ENCODE measurements at places on chromosomes 7 and 10.

DNA sequence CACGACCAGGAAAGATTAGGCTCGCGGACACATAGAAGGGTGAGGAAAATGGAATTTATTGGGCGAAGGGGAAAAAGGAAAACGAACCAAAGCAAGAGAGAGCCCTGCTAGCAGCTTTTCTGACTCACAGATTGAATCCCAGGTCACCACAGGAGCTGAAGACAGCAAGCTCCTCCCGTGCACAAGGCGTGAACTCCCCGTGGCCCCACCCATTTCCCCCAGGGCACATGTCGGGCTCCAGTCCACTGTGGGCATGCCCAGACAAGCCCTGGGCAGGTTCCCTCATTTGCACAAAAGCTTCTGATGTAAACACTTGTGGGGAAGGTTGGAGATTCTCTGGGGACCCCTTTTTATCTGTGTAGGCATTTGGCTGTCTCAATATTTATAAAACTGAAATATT is 582.4 kb downstream of the SUGCT start:
- no peak for DNase-seq

DNA sequence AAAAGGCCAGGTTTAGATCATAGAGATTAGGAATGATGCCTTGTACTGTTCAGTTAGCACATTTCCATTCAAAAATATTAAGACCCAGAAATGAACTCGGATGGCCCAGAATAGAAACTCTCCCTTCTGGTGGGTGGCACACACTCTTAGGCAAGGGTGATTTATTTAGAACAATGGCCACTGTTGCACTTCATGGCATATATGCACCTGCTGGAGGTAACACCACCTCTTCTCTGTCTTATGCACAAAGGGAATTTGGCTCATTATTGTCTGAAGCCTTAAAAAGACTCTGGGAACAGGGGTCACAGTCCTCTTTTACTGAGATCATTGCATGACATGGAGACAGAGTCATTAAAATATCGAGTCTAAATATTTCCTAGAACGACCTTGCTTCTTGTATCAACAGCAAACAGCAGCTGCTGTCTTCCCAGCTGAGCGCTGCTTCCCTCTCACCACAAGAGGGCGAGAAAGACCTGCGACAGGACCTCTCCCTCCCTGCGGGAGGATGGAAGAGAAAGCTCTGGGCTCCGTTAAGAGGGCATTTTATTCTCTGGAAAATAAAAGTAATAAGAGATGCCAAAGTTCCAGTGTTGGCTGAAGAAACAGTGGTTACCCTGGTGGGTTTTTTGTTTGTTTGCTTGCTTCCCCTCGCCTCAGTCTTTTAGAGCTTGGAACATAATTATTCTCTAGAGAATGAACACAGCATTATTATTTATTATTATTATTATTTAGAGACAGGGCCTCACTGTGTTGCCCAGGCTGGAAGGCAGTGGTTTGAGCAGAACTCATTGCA is 13.5 kb upstream of the BAMBI start:
- peak; percentile 55 for DNase-seq

DNA sequence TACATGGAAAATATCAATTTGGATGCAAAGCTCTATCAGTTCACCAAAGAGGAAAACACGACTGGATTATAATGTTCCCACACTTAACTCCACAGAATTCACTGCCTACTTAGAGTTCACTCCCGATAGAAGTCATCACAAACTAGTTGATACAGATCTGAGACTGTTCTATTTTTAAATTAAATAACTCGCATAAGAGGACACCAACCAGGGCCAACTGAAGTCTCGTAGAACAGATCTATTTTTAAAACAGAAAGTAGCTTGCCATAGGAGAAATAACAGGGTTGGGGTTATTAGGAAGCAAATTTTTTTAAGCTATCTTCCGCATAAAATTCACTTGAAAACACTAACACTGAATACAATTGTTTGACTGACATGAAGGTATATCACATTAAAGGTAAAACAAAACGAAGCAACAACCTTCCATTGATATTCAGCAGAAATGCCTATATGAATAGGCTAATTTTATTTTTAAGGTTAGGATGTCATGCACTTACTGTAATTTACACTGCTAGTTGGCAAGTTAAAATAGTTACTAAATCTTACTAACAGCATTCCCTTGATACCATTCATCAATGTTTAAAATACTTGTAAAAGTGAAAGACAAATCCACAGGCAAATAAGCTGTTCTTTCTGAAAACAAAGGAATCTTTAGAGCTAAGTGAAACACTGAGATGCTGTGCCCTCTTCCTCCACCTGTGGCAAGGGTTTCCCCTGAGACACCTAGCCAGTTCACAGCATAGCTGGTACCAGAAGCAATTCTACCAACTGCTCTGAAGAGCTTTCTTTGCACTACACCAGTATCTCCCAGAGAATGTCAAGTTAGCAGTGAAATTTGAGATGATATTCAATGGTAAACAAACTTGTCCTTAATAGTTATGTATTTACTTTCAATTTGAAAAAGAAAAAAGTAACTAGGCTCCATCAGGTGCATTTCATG is 186.7 kb upstream of the ANK3 start:
- no peak for DNase-seq

- no peak for DNase-seq
These were observed 93.0 kb upstream of the DNAAF5 start for GRCh38 chr7:633381-634018.

DNA sequence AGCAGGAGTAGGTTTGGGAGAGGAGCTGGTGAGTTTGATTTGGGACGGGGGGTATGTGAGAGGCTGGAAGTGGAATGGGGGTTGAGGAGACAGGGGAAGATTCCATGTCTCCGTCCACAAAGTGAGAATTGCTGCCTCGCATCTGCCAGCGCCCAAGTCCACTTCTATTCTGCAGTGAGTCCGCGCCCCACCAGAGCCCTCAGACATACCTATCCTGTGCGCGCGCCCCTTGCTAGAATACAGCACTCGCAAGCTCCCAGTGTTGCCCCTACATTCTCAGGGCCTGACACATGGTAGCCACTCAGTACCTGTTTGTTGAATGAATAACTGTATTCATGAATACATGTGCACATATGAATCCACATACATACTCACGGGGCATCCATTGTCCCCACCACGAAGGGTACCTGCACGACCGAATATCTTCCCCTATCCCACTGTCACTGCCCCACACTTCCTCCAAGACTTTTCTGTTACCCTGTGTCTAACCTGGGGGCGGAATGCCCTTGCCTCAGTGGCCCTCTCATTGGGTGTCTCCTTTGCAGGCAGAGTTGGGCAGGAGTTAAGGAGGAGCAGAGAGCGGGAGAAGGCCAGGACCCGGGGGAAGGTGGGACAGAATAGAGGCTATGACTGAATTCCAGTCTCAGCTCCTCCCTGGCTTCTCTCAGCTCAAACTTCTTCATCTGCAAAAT is 19.9 kb downstream of the POLL start:
- no peak for DNase-seq

GRCh38 chr10:114632869-114633715 is 25.0 kb downstream of the ABLIM1 start:
- no peak for DNase-seq

DNA sequence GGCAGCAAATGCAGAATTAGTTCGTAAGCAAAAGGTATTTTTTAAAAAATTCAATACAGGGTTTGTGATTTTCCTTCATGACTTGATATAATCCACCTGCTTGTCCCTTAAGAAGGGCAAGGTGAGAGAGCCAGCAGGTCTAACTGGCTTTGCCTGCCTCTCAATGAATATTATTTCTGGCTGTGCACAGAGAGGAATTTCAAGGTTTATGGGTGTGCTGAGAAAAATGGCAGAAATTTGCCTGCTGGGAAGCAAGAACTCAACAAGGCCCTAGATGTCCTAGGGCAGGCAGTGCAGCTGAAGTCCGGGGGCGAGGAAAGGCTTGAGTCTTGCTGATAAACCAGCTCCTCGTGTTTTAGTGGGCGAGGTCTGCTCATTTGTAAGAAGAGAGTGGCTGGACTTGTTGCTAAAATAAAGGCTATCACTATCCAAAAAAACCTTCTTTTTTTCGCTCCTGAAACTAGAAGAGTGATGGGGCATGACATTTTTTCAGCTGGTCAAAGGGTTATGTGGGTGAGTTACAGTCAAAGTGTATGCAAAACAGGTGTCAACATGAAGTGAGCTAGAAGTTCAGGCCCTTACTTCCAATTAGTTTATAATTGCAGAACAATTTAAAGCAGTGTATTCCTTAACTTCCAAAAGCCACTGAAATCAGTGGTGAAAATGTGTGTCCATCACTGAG is 385.8 kb upstream of the KLF6 start:
- no peak for DNase-seq

- DNase-seq, result no peak
These were observed 20.3 kb upstream of the RET start for GRCh38 chr10:43056568-43057011.

DNA sequence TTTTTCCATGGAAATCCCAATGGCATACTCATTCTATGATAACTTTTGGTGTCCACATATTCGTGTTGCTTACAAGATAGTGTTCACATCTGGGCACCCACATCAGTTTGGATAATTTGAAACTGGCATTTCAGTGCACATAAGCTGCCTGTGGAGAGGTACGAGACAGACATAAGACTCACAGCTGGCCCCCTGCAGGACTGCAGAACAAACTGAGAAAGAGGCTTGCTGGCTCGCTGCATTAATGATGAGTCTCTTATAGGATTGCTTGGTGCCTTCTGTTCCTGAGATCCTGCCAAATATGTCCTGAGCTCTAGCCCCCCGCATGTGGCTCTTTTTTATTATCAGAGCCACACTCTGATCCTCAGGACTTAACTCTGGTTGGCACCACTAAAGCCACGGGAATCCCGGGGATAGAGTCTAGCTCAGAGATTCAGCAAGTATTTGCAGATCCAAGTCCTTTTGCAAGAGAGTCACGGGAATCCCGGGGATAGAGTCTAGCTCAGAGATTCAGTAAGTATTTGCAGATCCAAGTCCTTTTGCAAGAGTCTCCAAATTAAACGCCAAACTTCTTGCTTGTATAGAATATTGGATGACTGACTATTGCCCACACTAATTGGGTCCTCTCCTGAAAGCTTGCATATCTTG is 34.0 kb upstream of the JCAD start:
- DNase-seq, result no peak

- DNase-seq, result no peak
These were observed 2.9 kb downstream of the NFKB2 start for GRCh38 chr10:102398172-102399020.

GRCh38 chr10:31581741-31582323 is 262.8 kb downstream of the ZEB1 start:
- no peak for DNase-seq

GRCh38 chr7:141335164-141335563 is 216.0 kb upstream of the AGK start:
- no peak for DNase-seq

DNA sequence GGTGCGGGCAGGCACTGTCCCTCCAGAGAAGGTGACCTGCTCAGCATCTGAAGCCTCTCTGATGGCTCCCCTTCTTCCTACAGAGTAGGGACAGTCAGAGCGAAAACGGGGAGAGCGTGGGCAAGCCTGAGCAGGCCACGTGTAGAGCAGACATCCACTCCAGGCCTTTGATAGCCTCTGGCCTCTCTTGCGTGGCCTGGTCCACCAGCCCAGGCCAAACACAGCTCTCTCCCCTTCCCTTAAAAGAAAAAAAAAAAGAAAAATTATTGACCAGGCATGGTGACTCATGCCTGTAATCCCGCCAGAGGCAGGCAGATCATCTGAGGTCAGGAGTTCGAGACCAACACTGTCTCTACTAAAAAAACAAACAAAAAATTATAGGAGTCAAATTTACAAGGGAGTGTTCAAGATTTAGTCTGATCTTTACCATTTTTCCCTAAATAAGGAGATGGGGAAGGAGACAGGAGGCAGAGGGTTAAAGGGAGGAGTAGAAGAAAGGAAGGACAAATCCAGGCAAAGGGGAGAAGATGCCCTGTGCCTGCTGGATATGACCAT is 84.8 kb downstream of the PLXNA4 start:
- no peak for DNase-seq

DNA sequence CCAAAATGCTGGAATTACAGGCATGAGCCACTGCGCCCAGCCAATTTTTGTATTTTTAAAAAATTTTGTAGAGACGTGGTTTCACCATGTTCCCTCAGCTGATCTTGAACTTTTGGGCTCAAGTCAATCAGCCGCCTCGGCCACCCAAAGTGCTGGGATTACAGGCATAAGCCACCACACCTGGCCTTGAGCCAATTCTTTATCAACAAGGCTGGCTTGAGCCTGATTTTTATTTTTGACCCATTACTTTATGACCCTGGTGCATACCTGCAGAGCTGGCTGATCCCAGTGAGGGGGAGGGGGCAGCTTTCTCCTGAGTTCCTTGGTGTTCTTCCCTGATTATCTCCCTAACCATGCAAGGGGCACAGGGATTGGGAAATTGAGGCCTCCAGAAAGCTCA is 15.8 kb upstream of the CPA1 start:
- no peak for DNase-seq

GRCh38 chr10:91567815-91568214 is 65.1 kb downstream of the PPP1R3C start:
- no peak for DNase-seq

DNA sequence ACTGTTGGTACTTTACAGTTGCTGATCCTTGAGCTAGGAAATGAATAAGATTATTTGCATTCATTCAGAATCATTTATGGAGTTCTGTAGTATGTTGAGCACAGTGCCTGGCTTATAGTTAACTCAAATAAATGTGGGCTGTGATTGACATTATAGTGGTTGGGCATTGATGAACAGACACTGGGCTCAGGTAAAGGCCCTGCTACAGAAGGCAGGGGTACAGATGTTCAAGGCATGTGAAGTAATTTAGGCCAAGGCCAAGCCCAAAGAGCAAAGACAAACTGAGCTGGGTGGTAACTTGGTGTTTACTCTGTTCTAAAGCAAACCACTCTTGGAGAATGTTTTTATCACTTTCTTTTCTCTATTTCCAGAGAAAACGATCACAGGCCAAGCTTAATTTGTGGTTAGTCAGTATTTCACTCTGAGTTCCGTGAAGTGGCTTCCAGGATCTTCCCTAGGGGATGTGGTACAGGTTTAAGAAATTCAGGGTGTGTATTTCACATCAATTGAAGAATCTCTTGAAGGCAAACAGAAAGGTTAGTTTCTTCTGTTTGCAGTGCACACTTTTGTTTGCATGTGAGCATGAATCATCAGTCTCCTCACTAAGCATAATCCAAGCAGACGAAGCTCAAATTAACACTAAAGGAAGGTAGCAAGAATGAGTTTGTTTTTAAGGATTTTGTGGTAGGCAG is 113.9 kb upstream of the PRR15 start:
- no peak for DNase-seq

- DNase-seq, result no peak
These were observed 115.9 kb upstream of the ADAM12 start for GRCh38 chr10:126504063-126504760.

GRCh38 chr7:100572281-100572948 is 1.3 kb downstream of the SAP25 start:
- DNase-seq, result no peak

GRCh38 chr10:93160829-93161228 is 87.1 kb downstream of the CYP26A1 start:
- DNase-seq, result no peak

GRCh38 chr7:107879400-107880035 is 11.5 kb upstream of the DLD start:
- peak; percentile 75 for DNase-seq

Data from CD4-positive, alpha-beta T cell (primary cell).